Activated T-helper 2 cell treated with anti-CD3 and anti-CD28 coated beads, Interferon-gamma antibody, Interleukin-2, Interleukin-4, amounts not matched to agents 10 μg/mL and 5 μg/mL and 100 μg/mL, durations not matched to agents 14 hours and 24 hours and 36 hours (primary cell): ENCODE measurements at places on chromosomes 12 and 14. TPM values are rescaled to one million over a fixed set of nuclear protein-coding genes. Genes with fewer than 3 reads are reported as not detected.

- no peak overlapping the region for H3K4me3 ChIP-seq
- H3K36me3 ChIP-seq, result no peaks in the 10 kb centered on the region
- no peak for DNase-seq
- H3K4me1 ChIP-seq, result peaks cover 7% of the 10 kb centered on the region
Observed at GRCh38 chr12:6281081-6281809, 29.2 kb upstream of the PLEKHG6 start.

- no peak for DNase-seq
- H3K4me3 ChIP-seq, result no peak overlapping the region
- no peak overlapping the region for H3K27ac ChIP-seq
- peaks cover 11% of the 10 kb centered on the region for H3K4me1 ChIP-seq
- peaks cover 50% of the 10 kb centered on the region for H3K36me3 ChIP-seq
Observed at GRCh38 chr12:50117057-50117622, 5.1 kb downstream of the COX14 start.

DNA sequence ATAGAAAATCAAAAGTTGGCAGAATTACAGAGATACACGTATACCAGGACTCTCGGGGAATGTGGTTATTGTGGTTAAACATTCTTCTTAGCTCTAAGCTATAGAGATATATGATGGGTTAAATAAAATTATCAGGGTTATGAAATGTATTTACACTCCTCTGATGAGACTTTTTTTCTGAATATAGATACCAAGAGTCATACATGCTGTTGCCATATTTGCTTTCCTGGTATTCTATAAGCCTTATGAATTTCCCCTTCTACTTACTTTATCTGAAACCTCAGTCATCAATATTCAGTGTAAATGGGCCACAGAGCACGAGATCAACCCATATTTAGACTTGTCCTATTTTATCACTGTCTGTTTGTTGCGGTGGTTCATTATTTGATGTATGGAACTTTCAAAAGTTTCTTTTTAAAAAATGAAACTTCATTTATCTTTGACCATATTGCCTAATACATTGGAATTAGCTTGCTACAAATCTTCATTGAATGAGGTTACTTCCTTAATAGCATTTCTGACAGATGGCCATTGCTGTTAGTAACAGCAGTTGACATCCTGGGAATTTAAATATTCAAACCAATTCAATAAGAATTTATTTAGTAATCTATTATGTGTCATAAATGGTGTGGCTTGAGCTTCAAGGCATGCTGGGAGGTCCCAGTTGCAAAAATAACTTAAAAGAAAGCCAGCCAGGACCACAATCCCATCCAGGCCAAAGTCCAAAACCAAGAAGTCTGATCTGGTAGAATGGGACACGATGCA lies 393.5 kb downstream of the PCNX1 start:
- DNase-seq, result no peak
- peaks cover 12% of the 10 kb centered on the region for H3K36me3 ChIP-seq
- peaks cover 14% of the 10 kb centered on the region for H3K4me1 ChIP-seq
- H3K27me3 ChIP-seq, result no peaks in the 10 kb centered on the region

DNA sequence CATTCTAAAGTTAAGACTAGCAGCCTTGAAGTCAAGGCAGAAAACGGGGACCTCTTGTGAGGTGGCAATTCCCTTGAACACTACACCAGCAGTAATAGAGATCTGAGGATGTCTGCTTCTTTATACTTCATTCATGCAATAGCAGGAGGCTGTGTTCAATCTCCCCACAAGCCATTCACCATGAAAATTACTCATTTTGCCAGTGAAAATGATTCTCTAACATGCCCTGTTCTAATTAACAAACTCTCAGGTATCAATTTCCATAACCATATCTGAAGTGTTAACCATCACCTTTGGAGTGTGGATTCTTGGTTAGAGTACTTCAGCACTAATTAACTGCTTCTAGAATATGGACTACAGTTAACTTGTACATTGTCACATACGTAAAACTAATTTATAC lies 3.4 kb upstream of the GLIPR1 start:
- H3K4me1 ChIP-seq, result peaks cover 48% of the 10 kb centered on the region
- no peak for DNase-seq
- no peak overlapping the region for H3K27ac ChIP-seq
- H3K4me3 ChIP-seq, result no peak overlapping the region
- H3K27me3 ChIP-seq, result peaks cover 18% of the 10 kb centered on the region

GRCh38 chr14:75811872-75812499 lies 150.9 kb downstream of the TTLL5 start:
- no peak overlapping the region for H3K27ac ChIP-seq
- H3K27me3 ChIP-seq, result no peaks in the 10 kb centered on the region
- H3K4me3 ChIP-seq, result no peak overlapping the region
- H3K4me1 ChIP-seq, result no peaks in the 10 kb centered on the region

- no peak overlapping the region for H3K27ac ChIP-seq
- H3K27me3 ChIP-seq, result no peaks in the 10 kb centered on the region
Observed at GRCh38 chr12:102642199-102642598, 161.8 kb upstream of the IGF1 start.

GRCh38 chr14:68513838-68514607 lies 278.8 kb downstream of the ZFP36L1 start:
- H3K4me3 ChIP-seq, result no peak overlapping the region
- peaks cover 8% of the 10 kb centered on the region for H3K4me1 ChIP-seq
- H3K27me3 ChIP-seq, result no peaks in the 10 kb centered on the region
- no peak overlapping the region for H3K27ac ChIP-seq

- H3K27ac ChIP-seq, result no peak overlapping the region
- no peaks in the 10 kb centered on the region for H3K36me3 ChIP-seq
Observed at GRCh38 chr14:24389226-24389848, 9.5 kb upstream of the NYNRIN start.

DNA sequence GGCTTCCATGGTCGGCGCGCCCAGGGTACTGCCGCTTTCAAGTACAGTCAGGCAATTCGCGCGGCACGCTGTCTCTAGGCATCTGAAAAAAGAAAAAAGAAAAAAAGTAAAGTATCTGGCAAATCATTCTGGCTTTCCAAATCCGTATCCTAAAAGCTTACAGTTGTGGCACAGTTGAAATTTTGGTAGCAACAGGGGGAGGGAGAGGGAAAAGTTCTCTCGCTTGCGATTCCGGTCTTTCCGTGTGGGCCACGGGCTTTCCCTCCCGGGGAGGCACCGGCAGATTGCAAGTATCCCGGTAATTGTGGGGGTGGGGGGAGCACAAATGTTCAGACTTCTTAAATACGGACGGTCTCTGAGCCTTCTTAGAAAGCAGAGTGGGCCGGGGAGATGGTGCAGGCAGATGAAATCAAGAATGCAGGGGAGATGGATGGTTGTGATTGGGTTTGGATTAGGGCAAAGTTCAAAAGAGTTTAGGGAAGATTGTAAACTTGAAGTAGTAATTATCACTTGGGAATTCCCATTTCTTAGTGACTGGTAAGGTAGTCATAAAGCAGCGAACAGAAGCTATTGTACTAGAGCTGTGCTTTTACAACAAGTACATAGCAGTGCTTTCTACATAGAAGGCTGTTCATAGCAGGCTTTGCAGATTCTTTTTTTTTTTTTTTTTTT lies 1.2 kb downstream of the SOCS2 start:
- peaks cover 57% of the 10 kb centered on the region for H3K36me3 ChIP-seq
- DNase-seq, result no peak
- peak overlapping the region; percentile 40 for H3K27ac ChIP-seq
- peak overlapping the region; percentile 98 for H3K4me3 ChIP-seq
- H3K4me1 ChIP-seq, result peaks cover 20% of the 10 kb centered on the region

DNA sequence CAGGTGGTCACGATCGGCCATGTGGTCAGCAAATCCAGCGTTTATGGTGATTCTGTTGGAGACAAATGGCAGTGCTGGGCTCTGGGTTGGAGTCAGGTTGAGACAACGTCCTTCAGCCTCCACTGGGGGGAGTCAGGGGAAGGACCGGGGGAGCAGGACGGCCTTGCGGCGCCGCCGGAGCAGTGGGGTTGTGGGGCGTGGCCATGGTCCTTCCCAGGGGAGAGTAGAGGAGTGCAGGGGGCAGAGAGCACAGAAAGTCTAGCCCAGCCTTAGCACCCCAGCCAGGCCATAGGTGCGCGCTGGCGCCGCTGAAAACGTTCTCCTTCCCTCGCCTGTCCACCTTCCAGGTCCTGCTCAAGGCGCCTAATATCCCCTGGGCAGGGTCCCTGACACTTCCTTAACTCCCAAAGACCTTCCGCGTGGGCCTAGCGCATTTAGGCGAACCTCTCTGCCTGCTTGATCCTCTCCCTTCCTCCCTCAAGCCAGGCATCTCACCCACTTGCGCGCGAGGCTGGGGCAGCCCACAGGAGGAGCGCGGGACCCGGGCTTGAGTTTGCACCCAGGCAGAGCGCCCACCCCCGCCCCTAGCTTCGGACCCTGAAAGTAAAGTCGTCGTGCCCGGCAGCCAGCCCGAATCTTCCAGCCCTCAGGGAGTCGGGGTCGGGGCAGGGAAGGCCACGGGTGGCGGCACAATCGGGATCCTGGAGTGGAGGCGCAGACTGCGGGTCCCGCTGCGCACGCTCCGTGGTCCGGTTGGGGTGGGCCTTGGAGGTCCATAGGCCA lies 3.1 kb upstream of the KIF26A start:
- H3K27me3 ChIP-seq, result peaks cover 28% of the 10 kb centered on the region
- H3K4me3 ChIP-seq, result no peak overlapping the region
- H3K36me3 ChIP-seq, result no peaks in the 10 kb centered on the region

DNA sequence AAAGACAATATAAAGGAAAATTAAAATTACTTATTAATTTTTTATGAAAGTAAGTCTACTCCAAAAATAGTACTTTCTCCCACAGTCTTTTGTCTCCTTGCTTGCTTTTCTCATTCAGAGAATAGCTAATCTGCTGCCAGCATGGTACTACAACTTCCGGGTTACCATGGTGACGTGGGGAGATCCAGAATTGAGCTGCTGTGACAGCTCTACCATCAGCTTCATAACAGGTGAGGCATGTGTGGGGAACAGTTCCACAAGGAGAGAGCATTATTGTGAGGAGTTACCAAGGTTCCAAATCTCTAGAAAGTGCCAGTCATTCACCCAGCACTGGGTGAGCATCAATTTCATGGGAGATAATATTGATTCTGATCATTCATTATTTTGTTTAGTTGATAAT lies 197.8 kb downstream of the PTPRO start:
- H3K27me3 ChIP-seq, result peaks cover 38% of the 10 kb centered on the region
- H3K27ac ChIP-seq, result no peak overlapping the region
- no peak overlapping the region for H3K4me3 ChIP-seq
- H3K36me3 ChIP-seq, result no peaks in the 10 kb centered on the region
- peaks cover 4% of the 10 kb centered on the region for H3K4me1 ChIP-seq
- no peak for DNase-seq

The R3HDM2 gene
- 44.9 and 46.9 TPM in 2 replicates for total RNA-seq

The FBLN5 gene
- 6.2 and 6.4 TPM in 2 replicates for total RNA-seq

The TOMM20L gene
- total RNA-seq, result not detected in 2 replicates

The JDP2 gene
- total RNA-seq, result 1.1 and 1.4 TPM in 2 replicates

The ANKS1B gene
- 0.76 and 1.0 TPM in 2 replicates for total RNA-seq
